ENCODE measurements at places on chromosomes 11 and 22. TPM values are rescaled to one million over a fixed set of nuclear protein-coding genes. Genes with fewer than 3 reads are reported as not detected.

GLB1L3 gene
- total RNA-seq = not detected

DRD4 gene
- not detected for total RNA-seq

SCGB1D2 gene
- not detected for total RNA-seq

RAPSN gene
- 0.17 TPM for total RNA-seq

KRTAP5-11 gene
- total RNA-seq = not detected

CDC45 gene
- total RNA-seq = 1.0 TPM

PARVG gene
- not detected for total RNA-seq

All from fibroblast of lung (primary cell).